Cortex of kidney (tissue), 1 donor: ENCODE measurements at places on chromosomes 7 and 10.

- no peak for DNase-seq
These were observed 18.2 kb upstream of the C10orf53 start for GRCh38 chr10:49661140-49661856.

DNA sequence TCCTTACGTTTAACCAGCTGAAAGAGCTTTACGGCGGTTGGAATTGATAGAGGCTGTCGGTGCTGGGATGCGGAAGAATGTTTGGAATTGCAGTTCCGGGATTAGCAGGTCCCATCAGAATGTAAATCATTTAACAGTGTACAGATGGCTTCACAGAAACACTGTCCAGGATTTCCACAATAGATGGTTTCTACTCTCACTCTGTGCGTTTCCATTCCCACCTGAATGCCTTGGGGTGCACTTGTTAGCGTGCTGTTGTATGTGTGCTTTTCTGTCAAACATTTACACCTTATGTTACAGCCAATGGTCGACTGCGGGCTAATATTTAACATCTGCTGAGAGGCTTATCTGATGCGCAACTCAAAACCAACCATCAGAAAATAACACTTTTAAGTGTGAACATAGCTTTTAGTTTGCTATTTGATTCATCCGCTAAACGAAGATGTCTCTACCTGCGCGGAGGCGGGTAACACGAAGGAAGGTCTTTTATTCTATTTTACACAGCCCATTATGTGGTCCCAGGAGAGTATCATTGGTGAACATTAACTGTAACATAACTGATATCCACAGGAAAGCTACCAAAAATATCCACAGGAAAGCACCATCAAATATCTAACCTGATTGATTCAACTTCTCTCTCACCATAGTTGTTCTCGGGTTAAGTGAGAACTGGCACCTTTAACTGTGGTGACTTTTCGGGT is 179.0 kb downstream of the PRPF18 start:
- no peak for DNase-seq

DNA sequence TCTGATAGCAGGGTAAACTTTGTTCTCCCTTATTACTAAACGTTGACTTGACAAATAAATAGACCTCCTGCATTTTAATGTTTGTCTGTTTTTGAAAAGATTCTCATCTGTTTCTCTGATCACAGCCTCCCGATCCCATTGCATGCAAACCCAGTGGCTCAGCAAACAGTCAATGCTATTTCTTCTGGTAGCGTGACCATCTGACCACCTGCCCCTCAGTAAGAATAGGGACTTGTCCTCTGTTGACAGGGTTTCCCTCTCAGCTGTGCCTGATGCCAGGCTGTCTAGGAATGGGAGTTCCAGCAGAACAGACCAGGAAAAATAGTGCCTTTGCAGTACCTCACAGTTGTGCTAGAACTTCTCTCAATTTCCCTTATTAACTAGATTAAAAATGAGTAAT is 40.7 kb upstream of the EBLN1 start:
- no peak for DNase-seq

DNA sequence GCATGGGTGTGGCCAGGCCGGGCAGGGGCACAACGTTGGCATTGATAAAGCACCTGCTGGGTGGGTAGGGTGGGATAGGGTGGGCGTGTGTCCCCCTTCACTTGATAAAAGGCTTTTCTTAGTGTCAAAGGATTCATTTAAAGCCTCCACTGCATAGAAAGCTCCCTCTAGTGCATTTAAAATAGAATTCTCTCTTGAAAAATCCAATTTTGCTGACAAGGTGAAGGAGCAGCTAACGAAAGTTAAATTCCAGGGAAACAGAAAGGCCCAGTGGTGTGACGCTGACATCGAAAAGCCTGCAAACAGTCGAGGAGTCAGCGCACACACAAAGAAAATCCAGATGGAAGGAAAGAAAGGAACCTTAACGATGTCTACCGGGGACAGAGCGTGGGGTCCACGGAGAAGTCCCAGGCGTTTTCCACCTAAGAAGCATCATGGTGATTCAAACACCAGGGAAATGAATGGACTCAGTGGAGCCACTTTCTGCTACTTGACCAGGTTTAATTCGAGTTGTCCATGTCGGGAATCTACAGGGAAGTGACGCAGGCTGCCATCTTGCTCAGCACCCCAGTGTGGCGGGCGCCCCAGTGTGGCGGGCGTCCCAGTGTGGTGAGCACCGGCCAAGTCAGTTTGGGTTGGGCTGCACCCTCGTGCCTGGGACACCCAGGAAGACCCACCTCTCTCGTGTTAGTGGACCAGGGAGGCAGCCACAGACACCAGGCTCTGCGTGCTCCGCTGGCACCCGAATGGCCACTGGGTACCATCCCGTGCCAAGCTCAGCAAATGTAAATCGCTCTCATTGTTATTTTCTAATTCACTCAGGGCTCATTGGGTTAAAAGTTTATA is 217.8 kb downstream of the DNAJB6 start:
- no peak for DNase-seq

DNA sequence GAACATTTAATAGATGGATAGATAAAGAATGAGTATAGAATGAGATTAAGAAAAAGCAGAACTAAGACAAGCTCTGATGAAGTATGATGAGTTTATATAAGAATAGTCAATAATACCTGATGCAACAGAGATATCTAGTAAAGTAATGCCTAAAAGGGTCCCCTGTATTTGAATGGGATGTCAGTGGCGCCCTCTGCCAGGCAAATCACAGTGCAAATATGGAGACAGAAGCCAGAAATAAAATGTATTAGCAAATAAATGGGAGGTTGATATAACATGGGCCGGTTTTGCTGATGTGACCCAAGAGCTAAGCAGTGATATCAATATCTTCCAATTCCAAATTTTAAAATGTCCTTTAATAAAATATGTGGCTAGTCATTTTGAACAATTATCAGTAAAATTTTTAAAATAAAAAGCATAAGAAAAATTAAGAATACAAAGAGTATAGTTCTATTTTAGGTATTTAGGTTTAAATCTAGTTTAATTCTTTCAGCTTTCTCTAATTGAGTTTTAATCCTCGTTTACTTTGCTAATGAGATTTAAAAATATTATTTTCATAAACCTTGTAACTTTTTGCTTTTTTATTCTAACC is 62.6 kb downstream of the ADK start:
- DNase-seq: no peak

DNA sequence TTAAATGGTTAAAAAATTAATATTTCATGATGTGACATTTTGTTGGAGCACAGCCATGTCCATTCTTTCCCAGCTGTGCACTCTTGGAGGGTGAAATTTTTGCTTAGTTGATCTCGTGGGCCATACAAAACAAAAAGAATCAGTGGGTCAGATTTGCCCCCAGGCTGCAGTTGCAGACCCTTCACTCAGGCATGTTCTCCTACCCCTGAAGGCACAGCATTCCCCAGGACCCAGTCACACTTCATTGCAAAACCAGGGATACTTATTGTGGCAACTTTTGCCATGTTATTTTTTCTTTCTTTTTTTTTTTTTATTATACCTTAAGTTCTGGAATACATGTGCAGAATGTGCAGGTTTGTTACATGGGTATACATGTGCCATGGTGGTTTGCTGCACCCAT is 6.0 kb downstream of the TAS2R40 start:
- no peak for DNase-seq

- no peak for DNase-seq
These were observed 491.9 kb downstream of the PARD3 start for GRCh38 chr10:34323192-34323591.

DNA sequence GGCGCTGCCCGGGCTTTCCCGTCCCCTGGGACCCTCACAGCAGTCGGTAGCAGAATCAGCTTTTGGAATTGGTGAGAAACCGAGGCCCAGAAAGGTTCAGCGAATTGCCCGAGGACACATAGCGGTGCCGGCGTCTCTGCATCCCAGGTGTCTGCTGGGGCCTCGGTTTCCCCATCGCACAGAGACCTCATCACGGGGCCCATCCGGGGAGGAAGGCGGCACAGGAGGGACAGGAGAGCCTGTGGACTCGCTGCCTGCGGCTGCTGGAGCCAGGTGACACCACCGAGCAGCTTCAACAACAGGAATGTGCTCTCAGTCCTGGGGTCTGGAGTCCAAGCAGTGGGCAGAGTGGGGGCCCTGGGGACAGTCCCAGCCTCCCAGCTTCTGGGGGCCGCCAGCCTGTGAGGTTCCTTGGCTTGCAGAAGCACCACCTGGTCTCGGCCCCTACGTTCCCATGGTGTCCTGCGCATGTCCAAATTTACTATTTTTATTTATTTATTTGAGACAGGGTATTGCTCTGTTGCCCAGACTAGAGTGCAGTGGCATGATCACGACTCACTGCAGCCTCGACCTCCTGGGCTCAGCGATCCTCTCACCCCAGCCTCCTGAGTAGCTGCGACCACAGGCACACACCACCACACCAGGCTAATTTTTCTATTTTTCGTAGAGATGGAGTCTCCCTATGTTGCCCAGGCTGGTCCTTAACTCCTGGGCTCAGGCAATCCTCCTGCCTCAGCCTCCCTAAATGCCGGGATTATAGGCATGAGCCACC is 539 bp upstream of the COX19 start:
- DNase-seq: no peak

DNA sequence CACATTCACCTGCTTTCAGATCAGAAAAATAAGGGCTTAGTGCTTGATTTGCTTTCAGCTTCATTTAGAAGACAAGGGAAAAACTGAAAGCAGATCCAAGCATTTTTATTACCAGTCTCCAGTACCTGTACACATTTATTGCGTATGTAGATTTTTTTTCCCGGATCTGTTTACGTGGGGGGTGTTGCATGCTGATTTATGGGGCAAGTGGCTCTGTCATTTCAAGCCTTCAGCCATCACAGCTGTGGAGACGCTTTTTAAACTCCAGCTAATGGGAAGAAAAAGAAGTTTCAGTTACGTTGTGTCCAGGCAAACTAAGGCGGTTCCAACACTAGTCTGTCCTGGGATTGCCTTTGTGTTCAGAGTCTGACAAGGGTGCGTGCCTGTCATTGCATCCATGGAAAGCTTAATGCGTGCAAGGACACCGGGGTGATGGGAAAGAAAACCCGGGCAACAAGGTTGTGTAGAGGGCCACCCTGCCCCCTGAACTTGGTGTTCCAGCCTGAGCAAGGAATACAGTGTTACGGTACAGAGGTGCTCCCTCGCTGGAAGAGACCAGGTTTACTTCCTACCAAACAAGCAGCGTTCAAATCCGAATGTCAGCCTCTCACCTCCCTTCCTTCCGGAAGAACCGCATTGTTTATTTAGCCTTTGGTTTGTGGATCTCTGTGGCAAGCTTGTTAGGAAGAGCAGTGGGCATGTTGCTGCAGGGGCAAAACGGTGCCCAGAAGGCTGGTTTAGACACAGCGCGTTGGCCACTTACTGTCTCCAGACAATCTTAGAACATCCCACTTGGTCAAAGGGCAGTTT is 128.2 kb downstream of the FGFR2 start:
- DNase-seq: no peak

DNA sequence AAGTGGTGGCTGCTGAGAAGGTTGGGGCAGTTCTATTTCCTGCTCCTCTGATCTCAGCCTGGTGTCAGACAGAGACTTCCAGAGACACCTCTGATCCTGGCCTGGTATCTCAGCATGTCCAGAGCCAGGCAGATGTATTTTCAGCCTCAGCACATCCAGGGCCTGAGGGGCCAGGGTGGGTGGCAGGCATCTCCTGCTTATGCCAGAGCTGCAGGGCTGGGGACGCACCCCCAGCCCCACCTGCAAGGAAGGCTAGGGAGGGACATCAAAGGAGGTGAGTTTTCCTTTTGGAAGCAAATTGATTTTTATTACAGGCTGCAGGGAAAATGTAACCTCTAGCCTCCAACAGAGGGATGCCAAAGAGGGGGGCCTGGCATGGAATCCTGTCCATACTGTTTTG is 36.7 kb downstream of the CFAP46 start:
- DNase-seq: no peak

- DNase-seq: no peak
These were observed 356.3 kb upstream of the GALNT17 start for GRCh38 chr7:70775570-70776156.

DNA sequence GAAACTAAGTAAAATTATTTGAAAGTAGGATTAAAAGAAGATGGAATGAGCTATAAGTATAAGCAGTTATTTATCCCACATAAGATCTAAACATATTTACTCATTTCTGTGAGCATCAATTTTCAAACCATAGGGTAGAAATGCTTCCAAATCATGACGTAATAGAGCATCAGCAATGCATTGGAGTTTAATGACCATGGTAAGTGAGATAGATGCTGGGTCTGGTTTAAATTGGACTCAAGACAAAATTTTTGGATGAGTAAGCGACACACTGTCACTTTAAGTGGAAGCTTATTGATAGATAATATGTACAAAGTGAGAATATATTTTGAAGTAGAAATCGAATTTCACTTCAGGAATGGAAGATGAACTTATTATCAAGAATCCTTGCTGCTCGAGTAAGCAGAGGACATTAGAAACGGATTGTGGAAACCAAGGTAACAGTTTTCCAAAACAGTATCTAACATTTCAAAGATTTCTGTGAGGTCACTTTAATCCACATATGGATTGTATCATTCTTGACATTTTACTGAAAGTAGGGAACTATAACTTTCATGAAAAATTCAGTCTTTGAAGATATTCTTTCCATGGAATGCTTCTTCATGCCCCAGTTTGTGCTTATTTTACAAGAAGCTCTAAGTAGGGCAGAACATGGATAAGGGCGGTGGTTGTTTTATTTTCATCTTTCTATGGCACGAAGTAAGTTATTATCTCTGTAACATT is 85.8 kb downstream of the AGMO start:
- DNase-seq: no peak
